ENCODE measurements at places on chromosomes 7 and 10.
A peak's percentile ranks its signal among the peaks of the same experiment; 100 is the strongest.

- DNase-seq = no peak
These were observed 54.5 kb downstream of the P4HA1 start for GRCh38 chr10:73042130-73042529.

DNA sequence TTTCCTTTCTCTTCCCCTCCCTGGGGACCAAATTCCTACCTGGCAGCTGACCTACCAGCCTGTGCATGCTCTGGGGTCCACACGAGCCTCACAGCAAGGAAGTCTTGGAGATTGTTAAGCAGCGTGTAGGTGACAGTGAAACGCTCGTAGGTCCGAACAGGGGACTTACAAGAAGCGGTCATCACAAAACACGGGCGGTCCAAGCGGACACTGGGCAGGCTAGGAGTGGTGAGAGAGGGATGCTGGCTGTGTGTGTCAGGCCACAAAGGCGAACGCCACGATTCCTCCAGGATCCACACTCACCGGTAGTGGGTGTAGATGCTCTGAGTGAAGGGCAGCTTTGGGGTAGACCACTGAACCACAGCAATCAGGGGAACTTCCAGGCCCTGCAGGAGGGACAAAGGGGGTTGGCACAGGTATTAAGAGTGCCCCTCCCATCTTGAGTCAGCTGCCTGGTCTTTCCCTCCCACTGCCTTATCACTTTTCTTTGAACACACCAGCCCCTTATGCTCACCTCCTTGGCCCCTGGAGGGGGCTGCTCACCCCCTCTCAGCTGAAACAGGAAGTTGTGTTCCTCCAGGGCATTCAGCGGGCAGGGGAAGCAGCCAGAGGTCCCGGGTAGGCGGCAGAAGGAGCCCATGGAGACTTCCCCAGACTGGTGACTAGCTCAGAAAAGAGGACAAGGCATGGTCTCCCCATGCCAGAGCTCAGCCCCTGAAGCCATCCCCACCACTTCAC, 2.0 kb downstream of the TRAPPC14 start:
- no peak for DNase-seq

DNA sequence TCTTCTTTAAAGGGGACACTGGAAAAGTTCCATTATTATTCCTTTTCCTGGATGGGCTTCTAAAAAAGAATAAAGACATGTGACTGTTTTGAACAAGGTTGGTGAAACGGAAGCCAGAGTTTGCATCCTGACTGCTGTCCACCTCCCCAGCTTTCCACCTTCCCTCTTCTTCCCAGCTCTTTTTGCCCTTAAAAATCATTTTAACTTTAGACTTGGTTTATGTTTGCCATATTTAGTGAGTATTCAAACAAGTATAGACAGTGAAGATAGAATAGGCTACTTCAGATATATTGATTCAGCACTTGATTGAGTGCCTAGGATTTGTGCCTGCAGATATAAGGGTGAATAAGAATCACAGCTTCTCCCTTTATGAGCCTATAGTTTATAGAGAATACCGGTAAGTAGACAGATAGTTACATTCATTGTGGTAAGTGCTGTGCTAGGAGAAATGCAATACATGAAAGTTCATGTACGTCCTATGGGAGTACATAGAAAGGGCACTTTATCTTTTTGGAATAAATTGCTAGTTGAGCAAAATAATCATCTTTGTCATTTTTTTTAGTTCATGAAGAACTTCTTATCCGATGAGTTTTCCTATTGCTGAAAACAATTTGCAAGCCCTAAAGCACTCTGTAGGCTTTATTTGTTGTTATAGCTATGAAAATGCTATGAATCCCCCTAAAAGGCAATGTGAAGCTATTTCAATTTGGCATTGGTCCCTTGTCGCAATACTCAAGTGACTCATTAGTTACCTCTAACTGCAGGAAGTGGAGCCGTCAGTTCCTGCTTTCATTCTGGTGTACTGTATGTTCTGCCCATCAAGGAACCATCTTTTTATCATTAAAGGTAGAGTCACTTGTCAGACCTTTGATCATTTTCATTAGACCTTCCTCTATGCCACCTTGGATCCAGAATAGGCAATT, 57.2 kb upstream of the STRIP2 start:
- no peak for DNase-seq

DNA sequence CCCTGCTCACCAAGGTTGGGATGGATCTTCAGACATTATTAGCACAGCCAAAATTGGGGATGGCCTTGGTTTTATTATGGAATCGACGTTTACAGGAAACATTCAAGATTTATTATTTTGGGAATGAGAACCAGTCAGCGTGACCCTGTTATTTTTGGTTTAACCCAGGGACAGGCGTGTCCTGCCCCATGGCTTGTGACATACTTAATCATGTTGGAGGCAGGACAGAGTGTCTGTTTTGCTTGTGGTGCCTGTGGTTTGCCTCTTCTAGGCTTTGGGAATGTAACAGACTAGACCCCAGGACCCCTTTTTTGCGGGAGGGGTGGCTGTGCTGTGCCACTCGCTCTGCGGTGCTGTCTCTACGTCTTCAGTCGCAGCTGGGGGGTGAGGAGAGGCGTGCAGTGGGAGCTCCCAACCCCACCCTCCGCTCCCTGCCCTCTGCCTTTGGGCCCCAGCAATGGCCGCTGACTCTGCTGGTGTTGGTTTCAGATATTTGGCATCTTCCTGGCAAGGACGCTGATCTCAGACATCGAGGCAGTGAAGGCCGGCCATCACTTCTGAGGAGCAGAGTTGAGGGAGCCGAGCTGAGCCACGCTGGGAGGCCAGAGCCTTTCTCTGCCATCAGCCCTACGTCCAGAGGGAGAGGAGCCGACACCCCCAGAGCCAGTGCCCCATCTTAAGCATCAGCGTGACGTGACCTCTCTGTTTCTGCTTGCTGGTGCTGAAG, 20.1 kb upstream of the SH2D4B start:
- no peak for DNase-seq

DNA sequence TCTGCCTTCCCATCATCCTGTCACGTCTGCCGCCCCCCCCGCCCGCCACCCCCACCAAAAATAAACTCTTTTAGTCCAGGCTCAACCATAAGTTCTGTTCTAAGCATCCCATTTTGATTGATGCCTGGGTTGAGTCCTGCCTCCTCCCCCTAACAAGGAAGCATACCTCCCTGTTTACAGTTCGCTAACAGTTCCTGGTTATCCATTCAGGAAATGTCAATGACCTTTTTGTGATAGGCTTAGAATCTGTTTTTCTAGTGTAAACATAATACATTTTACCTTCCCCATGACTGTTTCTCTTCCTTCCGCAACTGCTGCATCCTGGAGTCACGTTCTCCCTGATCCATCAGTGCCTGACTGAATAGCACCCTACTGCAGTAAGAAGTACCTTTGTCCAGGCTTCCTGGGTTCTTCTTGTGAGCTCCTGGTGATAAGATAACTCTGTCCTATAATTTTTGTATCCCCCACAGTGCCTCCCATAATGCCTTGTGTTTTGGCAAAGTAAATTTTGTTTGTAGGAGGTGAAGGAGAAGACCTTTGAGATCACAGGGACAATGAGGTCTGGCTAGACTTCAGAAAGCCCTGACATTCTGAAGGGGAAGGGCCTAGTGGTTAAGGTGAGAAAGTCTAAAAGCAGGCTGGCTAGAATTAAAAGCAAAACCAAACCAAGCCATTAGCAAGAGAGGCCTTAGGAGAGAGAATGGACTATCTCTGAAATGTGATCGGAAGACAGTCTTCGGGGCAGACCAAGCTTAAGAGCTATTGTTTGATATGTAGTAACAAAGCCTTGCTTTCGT, 7.3 kb downstream of the AGFG2 start:
- no peak for DNase-seq

DNA sequence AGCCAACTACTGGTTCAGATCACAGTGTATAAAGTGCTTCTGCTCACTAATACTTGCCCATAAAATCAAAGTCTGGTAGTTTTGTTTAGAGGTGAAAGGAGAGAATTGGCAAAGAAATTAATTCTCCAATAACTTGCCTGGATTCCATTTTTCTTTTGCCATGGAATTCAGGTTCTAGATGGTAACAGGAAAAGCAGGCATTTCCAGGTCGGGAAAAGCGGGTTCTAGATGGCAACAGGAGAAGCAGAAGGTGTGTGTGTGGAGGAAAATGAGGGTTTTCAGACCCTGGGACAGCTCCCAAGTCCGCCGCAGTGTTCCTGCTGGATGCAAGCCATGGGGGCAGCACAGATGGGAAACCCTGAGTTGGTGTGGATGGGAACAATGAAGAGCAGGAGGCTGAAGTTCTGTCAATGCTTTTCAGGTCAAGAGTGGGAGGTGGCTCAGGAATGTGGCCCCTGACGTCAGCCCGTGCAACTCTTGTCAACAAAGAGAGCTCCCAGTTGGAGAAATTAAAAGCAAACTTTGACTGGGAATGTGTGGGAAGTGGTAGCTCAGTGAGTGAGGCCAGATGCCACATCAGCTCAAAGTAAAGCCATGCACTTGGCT, 696.7 kb downstream of the LRMDA start:
- no peak for DNase-seq

- DNase-seq = peak; percentile 47
These were observed 14.9 kb upstream of the CPA5 start for GRCh38 chr7:130329681-130330080.

DNA sequence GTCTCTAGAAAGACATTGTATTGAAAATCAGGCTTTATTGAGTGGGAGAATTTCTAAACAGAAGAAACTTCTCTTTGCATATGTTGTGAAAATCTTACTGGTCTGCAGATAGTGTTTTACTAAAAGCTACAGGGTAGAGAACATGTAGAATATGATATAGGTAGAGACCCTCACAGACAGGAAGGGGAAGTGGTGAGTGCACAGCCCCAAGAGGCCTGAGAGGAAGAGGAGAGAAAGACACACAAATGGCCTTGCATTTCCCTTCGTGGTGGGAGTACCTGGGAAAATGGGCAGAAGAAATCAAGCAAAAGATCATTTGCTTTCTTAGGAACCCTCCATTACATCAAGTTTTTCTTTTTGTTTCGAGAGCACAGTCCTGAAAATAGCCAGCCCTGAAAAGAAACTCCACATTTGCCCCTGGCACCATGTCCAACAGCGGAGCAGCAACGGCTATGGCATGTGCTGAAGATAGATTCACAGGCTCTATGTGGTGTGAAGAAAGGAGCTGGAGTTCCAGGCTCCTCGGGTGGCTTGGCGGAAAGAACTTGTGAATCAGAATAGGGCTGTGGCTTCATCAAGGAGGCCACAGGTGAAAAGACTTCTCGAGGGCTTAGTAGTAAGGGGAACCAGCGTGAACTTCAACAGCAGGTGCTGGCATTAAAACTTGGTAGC, 143.5 kb downstream of the CALCR start:
- no peak for DNase-seq

DNA sequence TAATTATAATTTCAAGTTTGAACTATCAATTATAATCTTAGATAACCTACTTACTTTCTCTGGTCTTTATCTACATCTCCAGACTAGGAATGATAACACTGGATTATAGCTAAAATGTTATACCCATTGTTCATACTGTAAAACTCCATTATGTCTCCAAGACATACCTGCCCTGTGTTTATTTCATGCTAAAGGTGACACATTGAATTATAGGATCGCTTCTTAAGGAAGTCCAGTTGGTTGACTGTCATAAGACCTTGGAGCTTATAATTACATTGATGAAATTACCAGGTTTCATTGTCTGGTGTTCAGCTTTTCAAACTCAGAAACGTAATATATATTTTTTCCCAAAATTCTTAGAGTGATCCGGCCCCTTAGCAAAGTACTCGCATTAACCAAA, 15.5 kb upstream of the HERC4 start:
- DNase-seq = no peak

DNA sequence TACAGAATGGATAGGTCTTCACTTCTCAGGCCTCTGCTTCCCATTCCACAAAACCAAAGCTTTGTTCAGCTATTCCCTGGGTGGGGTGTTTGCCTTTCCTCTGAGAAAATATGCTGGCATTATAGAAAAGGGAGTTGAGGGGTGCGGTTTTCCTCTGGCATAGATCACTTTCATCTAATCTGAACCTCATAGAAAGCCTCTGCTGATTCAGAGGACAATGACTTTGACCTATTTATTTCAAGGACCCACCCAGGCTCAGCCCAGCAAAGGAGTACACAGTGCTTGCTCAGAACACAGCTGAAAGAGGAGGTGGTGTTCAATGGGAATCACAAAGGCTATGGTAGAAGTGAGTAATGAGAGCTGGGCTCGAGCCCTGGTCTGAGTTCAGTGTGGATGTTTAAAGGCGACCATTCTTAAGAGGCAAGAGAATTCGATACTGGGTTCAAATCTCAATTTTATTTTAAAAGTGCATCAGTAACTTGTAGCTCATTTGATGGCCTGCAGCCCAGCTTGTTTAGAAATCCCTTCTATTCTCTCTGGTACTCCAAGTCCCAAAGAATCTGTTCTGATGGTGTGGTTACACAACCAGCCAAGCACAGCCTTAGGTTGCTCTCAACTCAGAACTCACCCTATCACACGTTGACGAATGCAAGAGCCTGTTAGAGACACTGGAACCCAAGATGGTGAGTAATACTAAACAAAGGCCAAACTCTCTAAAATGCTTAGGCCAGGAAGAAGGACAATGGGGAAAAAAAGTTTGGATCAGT, 1012.8 kb downstream of the LRMDA start:
- DNase-seq = no peak

- no peak for DNase-seq
These were observed 84.0 kb downstream of the NRBF2 start for GRCh38 chr10:63217120-63217605.

GRCh38 chr10:71899665-71900412, 48.8 kb upstream of the PSAP start:
- DNase-seq = no peak

- no peak for DNase-seq
These were observed 122.5 kb upstream of the LANCL2 start for GRCh38 chr7:55242613-55243012.

- DNase-seq = no peak
These were observed 32.3 kb downstream of the RASGEF1A start for GRCh38 chr10:43234471-43235041.

DNA sequence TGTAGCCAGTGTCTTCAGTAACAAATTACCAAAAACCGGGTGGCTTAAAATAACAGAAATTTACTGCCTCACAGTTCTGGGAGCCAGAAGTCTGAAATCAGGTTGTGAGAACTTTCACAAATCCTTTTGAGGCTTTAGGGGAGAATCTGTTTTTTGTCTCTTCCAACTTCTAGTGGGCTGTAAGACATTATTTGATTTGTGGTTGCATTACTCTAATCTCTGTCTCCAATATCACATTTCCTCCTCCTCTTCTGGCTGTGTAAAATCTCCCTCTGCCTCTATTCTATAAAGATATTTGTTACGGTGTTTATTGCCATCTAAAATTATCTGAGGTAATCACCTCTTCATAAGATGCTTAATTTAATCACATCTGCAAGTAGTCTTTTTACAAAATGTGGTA, 1039.6 kb upstream of the LRRN3 start:
- DNase-seq = no peak

DNA sequence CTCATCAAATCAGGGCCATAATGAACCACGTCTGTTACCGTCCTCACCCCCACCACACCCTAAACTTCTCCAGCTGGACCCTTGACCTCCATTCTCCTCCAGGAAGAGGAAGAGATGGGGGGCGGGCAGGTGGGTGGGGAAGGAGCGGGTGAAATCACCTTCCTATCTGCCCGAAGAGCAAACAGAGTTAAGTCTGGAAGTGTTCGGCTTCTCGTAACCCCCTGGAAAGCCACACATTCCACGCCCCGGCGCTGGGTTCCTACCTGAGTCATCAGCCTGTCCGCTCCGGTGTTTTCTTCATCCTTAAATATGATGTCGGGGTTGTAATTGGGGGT, 736 bp downstream of the SHH start:
- no peak for DNase-seq

All from NCI-H1092 (cell line).